ENCODE measurements at places on chromosomes 6 and 20.

DNA sequence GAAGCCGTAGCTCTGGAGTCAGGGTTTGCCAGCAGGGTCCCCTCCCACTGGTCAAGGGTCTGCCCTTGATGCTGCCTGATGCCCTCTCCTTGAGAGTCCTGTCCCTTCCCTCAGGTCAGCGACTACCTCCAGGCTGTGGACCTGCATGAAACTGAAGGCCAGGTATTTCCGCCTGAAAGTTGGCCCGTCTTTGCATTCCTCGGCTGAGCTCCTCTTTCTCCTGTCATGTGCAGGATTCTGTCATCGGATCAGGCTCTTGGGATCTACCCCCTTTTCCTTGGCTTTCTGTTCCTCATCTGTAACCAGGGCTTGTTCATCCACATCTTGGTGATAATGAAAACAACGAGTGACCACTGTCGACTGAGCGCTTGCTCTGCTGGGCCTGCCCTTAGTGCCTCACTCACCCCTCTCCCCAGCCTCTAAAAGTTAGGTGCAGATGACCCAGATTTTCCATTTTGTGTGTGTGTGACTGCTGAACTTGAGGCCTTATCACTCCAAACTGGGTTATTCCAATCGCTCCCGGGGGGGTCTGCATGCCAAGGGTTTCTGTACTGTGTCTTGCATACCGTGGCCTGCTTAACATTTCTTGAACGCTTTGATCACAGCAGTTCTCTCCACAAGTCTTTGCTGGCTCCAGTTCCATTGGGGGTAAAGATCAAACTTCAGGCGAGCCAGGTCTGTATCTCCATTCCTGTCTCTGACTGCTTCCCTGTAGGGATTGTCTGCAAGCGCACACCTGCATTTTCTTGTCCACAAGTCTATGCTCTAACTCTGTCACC, 81.6 kb downstream of the DTD1 start:
- no peak for DNase-seq

DNA sequence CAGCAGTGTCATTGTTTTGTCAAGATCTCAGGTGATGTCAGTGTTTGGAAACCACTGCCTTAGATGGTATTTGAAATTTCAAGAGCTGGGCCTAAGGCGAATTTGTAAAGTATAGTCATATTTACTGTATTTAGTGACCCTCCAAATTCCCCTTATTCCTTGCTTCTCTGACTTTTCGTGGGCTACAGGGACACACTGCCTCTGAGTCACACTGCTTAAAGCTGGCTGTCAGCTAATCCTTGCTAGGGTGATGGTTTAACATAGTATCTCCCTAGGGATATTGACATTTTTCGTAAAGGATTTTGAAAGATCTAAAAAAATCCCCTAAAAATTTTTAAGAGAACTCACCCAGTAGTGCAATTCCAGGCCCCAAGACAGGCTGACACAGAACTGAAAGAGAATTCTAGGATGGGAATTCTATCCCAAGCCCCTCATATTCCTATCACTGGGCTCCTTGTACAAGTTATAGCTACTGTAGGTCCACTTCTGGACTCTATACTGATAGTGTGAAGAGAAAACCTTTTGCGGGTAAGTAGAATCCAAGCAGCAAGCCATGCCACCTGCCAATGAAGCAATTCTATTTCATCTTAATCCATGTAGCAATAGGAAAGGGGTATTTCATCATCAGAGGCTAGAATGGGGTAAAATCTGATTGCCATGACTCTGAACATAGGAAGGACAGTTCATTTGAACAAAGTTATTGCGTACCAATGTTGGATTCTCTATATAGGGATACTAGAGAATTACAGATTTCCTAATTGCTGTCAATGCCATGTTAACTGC, 4.3 kb downstream of the BMP6 start:
- no peak for DNase-seq

GRCh38 chr6:125220712-125221111, 67.1 kb downstream of the TPD52L1 start:
- DNase-seq, result no peak

DNA sequence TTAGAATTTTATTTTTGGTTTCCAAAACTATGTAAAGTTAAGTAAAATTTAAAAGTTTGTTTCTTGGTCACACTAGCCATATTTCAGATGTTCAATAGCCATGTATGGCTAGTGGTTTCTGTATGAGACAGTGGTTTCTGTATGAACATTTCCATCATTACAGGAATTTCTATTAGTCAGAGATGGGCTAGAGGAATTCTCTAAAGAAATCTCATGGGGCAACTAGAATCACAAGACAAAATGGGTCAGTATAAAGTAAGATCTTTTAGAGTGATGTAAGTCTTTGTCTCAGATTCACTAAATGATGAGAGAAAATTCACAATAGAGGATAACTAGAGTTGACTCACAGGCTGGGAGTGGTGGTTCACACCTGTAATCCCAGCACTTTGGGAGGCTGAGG, 149.0 kb downstream of the FUT9 start:
- no peak for DNase-seq

DNA sequence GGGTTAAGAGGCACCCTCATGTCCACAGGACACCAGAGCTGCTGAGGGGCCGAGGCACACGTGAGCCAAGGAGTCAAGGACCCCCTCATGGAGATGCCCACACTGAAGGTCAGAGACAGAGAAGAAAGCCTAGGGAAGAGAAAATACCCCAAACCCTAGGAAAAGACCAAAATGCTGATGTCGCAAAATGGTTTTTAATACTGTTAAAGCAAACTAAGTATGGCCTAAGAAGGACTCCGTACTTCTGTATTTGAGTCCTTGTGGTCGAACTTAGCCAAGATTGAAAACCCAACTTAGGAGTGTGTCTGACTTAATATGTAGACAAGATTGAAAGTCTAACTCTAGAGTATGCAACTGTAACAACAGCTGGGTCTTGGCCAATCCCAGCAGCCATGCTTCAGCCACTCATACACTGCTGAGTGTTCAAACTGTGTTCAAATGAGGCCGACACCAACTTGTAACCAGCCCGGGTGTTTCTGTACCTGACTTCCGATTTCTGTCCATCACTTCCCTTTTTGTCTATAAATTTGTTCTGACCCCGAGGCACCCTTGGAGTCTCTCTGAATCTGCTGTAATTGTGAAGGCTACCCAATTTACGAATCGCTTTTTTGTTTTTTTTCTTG, 92.6 kb upstream of the AGPAT4 start:
- no peak for DNase-seq

- DNase-seq, result no peak
Observed at GRCh38 chr6:282867-283416, 9.3 kb upstream of the DUSP22 start.

DNA sequence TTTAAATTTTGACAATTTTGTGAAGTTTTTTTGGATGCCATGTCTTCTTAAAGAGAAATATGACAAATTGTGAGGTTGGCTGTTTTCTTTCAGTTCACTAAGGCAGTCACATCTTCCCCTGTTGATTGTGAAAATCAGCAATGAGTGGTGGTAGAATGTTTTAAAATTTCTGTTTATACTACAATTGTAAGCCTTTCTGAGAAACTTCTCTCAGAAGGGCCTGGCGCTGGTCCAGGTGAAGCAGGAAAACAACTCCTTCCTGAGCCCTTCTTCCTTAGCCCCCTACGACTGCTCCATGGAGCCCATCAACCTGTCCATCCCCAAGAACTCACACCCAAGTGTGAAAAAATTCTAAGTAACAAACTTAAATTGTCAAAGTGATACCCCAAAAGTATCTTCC, 80.6 kb downstream of the SSR1 start:
- no peak for DNase-seq

- no peak for DNase-seq
Observed at GRCh38 chr20:2473516-2473915, 2.9 kb upstream of the SNRPB start.

DNA sequence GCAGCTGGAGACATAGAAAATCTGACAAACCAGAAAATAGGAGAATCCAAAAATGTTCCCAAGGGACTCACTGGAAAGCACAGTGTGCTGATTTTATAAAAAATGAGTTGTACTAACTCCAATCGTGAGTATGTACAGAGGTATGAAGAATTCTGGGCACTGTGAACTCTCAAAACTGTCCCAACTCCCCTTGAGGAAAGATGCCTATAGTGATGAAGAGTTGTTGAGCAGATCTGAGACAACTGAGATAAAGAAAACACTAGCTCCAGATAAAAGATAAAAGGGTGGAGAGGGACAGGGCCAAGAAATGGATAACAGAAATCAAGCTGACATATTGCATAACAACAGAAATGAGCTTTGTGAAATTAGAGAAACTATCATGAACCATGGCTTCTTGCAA, 481.4 kb downstream of the MAFB start:
- no peak for DNase-seq

GRCh38 chr6:35492258-35492973, 4.5 kb downstream of the TEAD3 start:
- DNase-seq, result no peak

DNA sequence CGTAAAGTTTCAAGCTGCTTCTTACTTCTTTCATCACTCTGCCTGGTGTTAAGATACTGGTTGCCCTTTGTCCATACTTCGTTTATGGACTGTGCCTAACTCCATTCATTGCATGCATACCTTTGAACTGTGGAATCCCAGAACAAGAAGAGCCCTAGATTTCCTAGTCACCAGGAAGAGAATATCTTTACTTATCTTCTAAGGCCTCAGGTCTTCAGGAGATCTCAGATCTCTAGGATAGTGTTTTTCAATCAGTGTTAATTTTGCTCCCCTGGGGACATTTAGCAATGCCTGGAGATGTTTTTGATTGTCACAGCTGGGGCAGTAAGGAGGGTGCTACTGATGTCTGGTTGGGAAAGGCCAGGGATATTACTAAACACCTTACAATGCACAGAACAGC, 35.5 kb upstream of the GJA1 start:
- DNase-seq, result no peak

- no peak for DNase-seq
Observed at GRCh38 chr6:53830366-53830765, 35.6 kb downstream of the LRRC1 start.

GRCh38 chr20:17872959-17873358, 95.6 kb downstream of the SNX5 start:
- DNase-seq, result no peak

DNA sequence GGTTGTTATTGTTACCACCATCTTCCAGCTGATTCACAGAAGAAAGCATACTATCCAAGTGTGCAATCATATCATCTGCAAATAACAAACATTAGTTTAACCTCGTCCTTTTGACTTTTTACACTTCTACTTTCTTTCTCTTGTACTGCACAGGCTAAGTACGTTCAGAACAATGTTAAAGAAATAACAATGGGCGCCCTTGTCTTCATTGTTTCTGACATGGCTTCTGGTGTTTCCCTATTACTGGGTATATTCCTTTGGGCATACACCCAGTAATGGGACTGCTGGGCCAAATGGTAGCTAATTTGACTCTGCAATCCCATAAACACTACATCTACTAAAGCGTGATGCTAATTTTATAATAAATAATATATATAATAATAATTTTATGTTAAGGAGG, 146.7 kb downstream of the GJA10 start:
- DNase-seq, result no peak

DNA sequence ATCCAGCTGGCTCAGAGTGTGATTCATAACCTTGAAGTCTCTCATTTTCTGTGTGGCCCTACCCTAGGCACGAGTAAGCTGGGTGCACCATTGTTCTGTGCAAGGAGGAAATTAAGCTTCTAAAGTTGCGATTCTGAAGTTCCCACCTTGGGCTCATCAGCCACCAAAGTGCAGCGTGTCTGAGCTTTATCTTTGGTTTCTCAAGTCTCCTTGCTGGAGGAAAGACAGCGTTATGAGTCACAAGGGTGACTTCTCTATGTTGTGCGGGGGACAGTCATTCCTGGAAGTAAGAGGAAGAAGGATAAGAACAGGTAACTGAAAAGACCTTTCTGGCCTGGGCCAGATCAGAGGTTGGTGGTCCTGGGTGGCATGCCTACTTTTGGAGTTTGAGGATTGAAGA, 16.8 kb downstream of the MRAP2 start:
- no peak for DNase-seq

DNA sequence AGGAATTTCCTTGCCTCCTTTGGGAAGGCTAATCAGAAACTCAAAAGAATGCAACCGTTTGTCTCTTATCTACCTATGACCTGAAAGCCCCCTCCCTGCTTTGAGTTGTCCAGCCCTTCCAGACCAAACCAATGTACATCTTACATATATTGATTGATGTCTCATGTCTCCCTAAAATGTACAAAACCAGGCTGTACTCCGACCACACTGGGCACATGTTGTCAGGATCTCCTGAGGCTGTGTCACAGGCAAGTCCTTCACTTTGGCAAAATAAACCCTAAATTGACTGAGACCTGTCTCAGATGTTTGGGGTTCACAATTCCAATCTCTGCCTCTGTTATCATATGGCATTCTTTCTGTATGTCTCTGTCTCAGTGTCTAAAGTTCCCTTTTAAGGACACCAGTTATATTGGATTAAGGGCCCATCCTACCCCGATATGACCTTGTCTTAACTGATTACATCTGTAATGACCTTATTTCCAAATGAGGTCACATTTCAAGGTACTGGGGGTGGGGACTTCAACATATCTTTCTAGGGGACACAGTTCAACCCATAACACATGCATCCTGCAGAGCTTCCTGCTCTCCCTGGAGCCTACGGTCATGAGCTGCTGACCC, 513.5 kb upstream of the JARID2 start:
- DNase-seq, result no peak

DNA sequence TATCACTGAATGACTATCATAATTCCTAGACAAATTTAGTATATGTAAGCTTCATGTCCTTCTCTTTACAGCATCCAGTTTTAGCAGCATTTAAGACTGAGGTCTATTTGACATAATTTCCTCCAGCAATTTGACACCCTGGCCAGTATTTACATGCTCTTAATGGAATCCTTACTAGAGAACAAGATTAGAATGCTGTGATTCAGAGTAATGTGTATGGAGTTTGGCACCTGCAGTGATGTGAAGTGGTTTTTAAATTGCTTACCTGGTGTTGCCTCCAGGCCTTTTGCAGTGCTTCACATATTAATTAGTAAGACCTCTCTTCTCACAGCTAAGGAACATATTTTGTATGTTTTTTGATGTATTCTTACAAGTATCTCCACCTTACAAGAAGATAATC, 9.8 kb downstream of the NKX2-4 start:
- no peak for DNase-seq

DNA sequence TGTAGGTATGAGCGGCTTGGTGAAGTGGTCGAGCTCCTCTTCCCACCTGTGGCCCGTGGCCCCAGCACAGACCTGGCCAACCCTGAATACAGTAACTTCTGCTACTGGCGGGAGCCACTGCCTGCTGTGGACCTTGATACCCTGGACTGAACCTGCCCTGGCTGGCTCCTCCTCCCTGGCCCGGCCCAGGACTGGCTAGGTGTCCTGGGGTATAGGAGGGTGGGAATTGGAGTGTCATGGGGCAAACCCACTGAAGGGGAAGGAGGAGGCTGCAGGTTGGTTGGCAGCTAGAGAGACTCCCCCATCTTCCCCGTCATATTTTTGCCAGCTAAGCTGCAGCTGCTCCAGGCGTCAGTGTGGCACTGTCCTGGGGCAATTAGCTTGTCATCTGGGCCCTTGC, 7.9 kb downstream of the EMILIN3 start:
- no peak for DNase-seq

GRCh38 chr6:14110001-14110818, 7.4 kb upstream of the CD83 start:
- no peak for DNase-seq
